ENCODE measurements at places on chromosomes 7 and 10.

DNA sequence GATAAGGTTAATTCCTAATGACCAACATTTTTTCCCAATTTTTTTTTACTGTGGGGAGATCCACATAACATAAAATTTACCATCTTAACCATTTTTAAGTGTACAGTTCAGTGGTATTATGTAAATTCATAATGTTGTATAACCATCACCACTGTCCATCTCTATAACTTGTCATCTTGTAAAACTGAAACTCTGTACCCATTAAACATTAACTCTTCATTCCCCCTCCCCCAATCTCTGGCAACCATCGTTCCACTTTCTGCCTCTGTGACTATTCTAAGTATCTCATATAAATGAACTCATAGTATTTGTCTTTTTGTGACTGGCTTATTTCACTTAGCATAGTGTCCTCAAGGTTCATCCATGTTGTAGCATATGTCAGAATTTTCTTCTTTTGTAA lies 46.0 kb upstream of the HPS1 start:
- no peak for DNase-seq

- no peak for DNase-seq
Observed at GRCh38 chr10:77268721-77269120, 368.9 kb downstream of the KCNMA1 start.

DNA sequence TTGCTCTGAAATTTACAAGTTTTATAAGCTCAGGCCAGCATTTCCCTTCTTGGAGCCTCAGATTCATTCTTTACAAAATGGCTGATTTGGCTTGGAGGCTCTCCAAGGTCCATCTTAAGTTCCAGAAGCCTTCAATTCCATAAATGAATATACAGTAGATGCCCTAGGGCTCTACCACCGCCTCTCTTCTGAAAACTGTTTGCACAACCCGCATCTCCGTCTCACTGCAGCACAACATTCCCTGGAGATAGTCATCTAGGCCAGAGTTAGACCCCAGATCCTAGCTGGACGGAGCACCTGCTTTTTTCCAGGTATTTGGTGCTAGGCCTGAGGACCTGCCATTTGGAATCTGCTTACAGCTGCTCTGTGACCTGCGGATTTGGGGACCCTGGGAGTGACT lies 50.5 kb upstream of the NRP1 start:
- no peak for DNase-seq

GRCh38 chr10:123367195-123367594 lies 213.0 kb downstream of the BUB3 start:
- no peak for DNase-seq

- no peak for DNase-seq
Observed at GRCh38 chr10:6674291-6674690, 94.2 kb upstream of the PRKCQ start.

DNA sequence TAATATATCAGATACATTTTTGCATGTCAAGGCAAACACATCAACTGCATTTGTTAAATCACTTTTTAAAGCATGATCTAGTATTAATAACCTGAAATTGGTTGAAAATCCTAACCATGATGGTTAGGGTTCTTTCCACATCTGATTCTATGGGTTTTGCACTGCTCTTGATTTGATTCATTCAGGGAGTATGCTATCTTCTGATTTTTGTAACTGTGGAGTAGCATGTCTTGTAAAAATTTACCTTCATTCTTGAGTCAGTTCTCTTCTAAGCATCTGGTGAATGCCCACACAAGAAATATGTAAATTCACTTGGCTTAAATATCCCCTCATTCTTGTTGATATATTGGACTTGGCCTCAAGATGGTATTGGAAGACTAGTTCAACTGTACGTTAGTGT lies 178.7 kb downstream of the KLF6 start:
- no peak for DNase-seq

DNA sequence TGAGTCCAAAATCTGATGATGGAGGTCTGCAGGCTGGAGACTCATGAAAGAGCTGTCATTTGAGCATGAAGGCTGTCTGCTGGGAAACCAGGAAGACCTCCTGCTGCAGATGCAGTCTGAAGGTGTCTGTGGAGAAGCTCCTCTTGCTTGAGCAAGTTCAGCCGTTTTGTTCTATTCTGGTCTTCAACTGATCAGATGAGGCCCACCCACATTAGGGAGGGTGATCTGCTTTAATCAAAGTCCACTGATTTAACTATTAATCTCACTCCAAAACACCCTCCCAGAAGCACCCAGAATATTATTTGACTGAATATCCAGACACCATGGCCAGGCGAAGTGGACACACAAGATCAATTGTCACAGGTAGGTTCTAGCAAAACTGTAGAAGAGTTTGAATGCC lies 116.5 kb downstream of the GATA3 start:
- no peak for DNase-seq

DNA sequence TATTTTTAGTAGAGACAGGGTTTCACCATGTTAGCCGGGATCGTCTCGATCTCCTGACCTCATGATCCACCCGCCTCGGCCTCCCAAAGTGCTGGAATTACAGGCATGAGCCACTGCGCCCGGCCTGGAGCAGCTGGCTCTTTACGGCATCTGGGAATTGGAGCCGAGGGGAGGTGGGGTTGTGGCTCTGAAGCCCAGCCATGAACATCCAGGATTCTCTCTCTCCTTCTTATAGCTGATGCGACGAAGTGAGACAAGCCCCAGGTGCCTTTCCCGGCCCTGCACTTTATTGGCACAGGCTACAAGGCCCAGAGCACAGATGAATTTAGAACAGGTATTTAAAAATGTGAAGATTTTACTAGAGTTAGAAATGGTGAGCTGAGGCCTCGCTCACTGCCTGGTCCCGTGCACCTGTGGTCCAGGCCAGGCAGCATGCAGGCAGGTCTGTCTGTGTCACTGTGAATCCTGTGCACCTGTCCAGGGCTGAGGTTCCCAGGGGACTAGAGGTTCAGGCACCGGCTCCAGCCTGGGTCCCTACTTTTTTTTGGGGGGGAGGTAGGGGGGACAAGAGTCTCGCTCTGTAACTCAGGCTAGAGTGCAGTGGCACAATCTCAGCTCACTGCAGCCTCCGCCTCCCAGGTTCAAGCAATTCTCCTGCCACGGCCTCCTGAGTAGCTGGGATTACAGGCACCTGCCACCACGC lies 379.7 kb upstream of the FOXK1 start:
- DNase-seq = no peak

DNA sequence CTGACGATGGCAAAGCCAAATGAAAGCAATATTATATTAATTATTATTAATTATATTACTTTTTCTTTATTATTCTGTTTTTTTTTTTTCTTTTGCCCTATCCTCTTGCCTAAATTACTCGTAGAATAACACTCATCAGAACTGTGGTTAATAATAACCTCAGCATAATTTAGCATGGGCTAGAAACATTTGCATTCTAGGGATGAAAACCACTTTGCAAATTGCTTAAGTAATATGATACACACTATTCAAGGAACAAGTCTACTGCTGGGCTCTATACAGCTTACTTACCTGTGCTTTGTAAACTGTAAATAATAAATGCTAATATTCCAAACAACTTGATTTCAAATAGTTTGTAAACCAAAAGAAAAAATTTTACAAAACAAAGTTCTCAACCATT lies 375.8 kb downstream of the HGF start:
- DNase-seq = no peak

DNA sequence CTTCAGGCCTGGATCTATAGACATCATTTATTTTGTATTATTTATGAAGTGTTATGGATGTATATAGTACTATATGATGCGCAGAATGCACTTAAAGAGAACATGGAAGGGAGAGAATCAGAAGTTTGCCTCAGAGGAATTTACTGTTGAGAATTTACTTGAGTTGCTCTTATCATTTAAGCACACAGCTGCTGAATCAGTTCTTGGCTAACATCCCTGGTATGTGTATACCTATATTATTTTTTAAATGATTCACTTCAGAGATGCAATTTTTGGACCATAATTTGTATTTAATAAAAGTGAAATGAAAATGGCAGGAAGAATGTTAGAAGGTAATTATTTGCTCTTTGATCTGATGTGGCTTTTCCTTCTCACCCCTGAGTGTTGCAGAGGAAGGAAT lies 191.6 kb downstream of the BICC1 start:
- DNase-seq = no peak

DNA sequence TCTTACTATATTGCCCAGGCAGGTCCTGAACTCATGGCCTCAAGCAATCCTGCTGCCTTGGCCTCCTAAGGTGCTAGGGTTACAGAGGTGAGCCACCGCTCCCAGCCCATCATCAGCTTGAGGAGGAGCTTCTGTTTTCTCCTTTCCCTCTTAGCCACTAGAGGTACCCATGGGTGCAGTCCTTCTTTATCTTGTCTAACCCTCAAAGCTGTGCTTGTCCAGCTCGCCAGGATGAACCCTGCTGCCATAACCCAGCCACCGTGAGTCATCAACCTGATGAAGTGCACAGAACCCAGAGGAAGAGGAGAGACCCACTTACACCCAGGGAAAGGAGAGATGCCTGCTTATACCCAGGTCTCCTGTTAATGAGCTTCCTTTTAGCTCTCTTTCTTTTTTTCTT lies 133.4 kb downstream of the CUL2 start:
- DNase-seq = no peak

GRCh38 chr7:83119494-83119893 lies 43.2 kb downstream of the PCLO start:
- DNase-seq = no peak

DNA sequence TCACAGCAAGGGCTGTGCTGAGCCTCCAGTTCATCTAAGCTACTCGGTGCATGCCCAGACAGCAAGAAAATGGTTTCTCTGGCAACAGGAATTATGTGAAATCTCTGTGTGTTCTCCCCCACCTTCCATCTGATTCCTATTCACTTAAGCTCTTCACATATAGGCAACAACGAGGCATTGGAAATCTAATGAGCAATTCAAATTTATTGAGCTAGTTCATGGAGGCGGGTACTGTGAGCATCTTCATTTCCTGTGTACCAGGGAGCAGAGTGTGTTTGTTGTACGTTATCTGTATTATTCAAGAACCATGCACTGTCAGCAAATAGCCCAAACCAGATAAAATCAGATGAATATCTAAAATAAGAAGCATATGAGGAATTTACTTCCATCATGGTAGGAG lies 739.1 kb downstream of the MAGI2 start:
- DNase-seq = no peak

- DNase-seq = no peak
Observed at GRCh38 chr10:69716711-69717560, 84.8 kb upstream of the COL13A1 start.

GRCh38 chr10:10915215-10915614 lies 102.5 kb upstream of the CELF2 start:
- no peak for DNase-seq

DNA sequence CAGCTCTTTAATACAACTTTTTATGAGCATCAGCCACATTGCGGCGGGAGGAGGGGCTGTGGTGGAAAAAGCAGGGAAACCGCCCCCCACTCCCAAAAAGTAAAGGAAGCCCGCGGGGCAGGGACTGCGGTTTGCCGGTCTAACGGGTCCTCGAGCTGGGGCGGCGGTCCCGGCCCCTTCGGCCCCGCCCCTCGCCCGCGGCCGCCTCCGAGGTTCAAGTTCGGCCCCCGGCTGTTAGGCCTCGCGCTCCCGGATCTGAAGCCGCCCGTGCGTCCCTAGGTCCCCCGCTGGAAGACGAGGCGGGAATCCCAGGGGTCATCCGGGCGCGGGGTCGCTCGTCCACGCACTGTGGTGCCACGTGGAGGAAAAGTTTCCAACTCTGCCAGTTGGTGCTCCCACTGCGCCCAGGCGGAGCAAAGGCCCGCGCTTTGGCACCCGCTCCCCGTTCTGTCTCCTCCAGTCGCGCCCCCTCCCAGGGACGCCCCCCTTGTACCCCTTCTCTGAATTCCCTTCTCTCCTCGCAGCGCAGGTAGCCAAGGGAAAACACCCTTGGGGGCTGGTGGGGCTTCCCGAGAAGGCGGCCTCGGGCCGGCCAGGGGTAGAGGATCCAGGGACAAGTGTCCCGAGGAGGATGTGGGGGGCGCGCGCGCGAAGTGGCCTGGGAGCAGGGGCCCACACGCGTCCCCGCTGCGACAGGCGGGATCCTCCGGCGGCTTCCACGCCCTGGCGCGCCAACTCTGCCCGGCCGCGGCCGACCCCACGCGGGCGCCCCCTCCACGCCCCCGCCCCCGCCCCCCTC lies 798 bp upstream of the AUTS2 start:
- DNase-seq = no peak

GRCh38 chr10:123726836-123727235 lies 60.7 kb downstream of the GPR26 start:
- no peak for DNase-seq

DNA sequence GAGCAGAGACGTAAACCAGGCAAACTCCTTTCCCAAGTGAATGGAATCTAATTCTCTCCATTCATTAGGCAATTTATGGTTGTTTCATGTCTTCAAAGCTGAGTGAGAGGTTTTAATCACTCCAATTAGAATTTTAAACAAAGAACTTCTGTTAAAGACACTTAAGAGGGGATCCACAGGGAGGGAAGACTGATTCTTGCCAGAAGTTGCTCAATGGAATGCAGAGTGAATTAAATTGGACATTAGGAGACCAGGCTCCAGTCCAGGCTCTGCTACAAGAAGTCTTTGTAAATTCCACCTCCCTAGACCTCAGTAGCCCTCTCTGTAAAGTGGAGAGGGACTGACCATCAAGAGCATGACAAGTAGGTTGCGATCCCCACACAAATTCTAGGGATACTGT lies 130.7 kb upstream of the TMEM72 start:
- DNase-seq = no peak

GRCh38 chr7:45606931-45607330 lies 32.8 kb downstream of the ADCY1 start:
- no peak for DNase-seq

GRCh38 chr7:101533103-101533465 lies 96.0 kb downstream of the MYL10 start:
- no peak for DNase-seq

- DNase-seq = no peak
Observed at GRCh38 chr10:130927157-130927556, 384.4 kb downstream of the TCERG1L start.

- DNase-seq = no peak
Observed at GRCh38 chr10:114856544-114857287, 35.1 kb downstream of the FHIP2A start.

- no peak for DNase-seq
Observed at GRCh38 chr7:103141753-103142404, 7.0 kb downstream of the NAPEPLD start.

- DNase-seq = no peak
Observed at GRCh38 chr7:36916619-36917018, 192.3 kb upstream of the AOAH start.

GRCh38 chr7:118755067-118755625 lies 530.6 kb downstream of the ANKRD7 start:
- no peak for DNase-seq

GRCh38 chr10:90062786-90063185 lies 361.4 kb downstream of the KIF20B start:
- DNase-seq = no peak
